ENCODE measurements at places on chromosomes 12 and 14.
A peak's percentile ranks its signal among the peaks of the same experiment; 100 is the strongest.

DNA sequence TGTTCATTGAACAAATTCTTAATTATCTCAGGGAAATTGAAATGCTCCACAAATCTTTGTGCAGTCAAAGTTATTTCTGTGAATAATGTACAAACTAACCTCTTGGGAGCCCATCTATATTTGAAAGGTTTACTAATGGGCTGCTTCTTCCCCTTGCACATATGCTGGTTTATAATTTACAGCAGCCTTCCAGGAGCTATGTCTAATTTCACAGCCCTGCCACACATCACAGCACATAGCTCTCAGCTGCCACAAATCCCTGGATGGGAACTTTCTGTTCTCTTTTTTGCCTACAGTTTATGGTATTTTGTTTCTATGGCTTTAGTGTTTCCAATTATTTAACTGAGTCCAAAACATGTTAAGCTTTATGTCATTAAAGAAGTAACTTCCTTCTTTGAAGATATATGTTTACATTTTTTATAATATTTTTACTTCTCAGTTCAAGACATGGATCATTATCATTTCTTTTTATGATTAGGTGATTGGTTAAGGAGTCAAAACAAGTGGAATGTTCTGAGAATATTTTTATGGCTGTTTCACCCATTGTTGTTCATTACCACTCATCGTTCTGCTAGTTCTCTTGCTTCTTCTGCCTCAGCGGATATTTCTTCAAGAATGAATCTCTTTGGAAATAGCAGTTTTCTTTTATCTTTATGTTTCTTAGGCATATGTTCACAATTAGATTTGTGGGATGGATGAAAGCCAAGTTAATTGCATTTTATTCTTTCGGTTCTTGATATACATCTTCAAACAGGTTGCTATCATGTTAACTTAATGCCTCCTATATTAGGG, 475.6 kb upstream of the MIS18BP1 start:
- no peak for DNase-seq

DNA sequence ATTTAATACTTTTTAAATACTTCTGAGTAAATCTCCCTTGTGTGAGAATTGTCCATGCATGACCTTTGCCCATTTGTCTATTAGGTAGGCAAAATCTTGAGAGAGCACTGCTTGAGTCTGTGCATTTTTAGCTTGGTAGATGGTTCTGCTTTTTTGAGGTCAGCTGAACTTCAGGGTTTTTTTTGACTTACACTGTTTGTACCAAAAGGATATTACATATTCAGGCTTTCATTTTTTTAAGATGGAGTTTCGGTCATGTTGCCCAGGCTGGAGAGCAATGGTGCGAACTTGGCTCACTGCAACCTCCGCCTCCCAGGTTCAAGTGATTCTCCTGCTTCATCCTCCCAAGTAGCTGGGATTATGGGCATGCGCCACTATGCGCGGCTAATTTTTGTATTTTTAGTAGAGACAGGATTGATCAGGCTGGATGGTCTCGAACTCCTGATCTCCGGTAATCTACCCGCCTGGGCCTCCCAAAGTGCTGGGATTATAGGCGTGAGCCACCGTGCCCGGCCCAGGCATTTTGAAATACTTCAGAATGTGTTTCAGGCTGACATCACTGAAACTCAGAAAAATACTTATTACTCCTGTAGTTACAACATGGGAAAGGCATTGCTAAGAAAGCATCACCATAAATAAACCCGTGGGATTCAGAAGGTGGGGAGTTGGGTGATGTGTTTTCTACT, 11.1 kb downstream of the RASSF3 start:
- DNase-seq, result no peak

DNA sequence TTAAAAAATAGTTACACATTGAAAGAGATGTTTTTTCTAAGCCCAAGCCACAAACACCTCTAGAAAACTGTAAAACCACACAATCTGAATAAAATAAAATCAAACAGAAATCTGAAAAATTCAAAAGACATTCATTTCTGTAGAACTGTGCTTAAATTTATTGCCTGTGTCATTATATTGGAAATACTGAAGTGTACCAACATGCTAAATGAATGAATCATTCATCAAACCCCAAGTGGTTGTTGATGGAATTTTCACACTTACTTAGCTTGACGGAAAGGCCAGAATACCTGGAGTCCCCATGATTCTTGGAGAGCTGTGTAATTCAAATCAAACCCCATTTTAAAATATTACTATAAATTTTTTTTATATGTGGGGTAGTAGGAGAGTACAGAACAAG, 2.7 kb downstream of the KITLG start:
- DNase-seq, result no peak

DNA sequence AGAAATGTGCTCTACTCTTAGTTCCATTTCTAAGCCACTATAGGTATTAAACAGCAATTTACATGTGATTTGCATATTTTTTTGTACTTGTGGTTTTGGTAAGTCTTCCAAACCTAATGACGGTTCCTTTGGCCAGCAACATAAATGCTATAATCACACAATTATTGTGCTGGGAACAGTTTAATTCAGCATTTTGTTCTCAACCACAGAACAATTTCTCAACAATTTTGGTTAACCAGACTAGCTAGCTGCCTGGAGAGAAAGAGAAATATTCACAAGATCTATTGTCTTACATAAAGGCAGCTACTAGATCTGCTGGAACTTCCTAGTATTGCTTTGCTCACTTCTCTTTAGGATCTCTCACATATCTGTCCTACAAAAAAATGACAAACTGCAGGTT, 265.3 kb downstream of the SOX5 start:
- DNase-seq, result no peak

DNA sequence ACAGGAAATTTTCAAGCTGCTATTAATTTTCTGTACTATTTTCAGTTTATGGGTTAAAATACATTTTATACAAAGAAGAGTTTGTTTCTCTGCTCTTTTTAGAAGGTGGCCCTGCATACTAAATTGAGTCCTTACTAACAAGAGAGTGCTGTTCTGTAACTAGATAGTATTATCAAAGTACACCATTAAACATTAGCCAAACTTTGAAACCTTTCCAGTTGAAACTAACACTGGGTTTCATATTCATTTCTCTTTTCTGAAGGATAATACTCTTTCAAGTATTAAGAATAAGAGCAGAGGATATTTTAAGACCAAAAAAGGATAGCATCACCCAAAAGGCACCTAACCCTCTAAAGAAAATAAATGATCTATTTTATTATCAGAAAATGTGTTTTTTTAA, 47.2 kb downstream of the PEBP1 start:
- DNase-seq, result no peak

- peak; percentile 45 for DNase-seq
These were observed 12.9 kb downstream of the NYNRIN start for GRCh38 chr14:24411443-24412389.

DNA sequence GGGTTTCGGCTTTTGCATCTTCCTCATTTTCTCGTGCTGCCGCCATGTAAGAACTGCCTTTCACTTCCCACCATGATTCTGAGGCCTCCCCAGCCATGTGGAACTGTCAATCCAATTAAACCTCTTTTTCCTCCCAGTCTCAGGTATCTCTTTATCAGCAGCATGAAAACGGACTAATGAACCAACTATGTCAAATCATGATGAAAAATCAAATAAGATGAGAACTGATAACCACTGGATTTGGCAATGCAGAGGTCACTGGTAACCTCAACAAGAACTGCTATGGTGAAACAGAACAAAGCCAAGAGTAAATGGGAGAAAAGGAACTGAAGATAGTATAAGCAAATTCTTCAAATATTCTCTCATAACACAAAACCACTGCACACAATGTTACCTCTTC, 6.0 kb downstream of the EML5 start:
- DNase-seq, result no peak

DNA sequence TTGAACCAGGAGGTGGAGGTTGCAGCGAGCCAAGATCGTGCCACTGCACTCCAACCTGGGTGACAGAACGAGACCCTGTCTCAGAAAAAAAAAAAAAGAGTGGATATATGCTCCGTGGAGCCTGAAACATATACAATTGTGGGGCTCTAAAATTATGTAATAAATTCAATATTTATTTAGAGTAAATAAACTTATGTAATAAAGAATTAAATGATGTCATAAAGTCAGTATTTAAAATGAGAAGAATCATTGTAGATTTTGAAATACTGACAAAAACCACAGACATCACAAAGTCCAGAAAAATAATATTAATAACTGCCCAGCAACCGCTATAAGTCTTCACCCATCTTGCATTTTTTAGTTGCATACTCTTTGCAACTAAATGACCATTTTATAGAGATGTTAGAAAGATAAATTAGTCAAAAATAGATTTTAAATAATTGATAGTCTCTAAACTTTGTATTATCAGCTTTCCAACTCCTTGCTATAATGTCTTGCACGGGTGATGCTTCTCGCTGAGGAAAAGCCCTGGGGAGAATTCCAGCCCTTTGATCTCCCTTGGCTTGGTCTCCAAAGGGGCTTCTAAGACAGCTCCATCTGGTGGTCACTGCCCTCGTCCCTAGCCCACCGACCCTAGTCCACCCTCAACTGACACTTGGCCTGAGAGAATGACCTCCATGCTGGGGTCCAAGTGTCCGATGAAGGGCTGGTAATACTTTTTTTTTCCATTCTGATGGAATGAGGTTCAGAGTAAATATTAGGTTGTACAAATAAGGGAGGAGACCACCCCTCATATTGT, 7.9 kb upstream of the TMBIM6 start:
- no peak for DNase-seq

DNA sequence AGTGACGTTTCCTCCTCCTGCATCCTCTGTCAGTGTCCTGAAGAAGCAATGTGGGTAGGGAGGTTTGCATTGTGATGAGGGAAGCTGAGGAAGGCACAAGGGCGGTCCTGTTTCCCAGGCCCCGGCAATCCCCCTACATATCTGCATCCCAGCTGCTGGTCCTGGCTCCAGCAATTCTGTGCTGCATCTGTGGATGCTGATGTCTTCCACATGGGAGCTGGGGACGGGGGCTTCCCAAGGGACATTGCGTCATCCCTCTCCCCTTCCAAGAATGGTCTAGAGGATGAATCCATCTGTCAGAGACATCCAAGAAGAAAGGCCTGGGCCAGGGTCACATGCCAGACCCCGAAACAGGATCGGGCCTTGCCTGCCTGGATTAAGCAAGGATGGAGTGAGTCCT, 52.1 kb downstream of the TSPAN11 start:
- DNase-seq, result no peak

DNA sequence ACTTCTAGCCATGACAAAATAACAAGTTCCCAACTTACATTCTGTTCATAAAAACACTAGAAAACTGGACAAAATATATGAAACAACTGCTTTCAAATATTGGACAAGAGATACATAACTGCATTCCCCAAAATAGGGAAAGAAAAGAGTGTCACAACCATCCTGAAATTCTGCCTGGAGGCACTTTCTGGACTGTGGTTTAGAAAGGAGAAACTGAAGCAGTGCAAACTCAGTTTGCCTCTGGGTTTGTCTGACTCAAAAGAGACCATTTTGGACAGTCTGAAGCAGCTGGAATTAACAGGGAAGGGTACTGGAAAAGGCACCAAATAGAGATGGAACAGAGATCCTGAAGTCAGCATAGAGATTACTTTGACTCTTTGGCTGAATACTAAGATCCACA, 11.3 kb upstream of the SYT1 start:
- DNase-seq, result no peak

DNA sequence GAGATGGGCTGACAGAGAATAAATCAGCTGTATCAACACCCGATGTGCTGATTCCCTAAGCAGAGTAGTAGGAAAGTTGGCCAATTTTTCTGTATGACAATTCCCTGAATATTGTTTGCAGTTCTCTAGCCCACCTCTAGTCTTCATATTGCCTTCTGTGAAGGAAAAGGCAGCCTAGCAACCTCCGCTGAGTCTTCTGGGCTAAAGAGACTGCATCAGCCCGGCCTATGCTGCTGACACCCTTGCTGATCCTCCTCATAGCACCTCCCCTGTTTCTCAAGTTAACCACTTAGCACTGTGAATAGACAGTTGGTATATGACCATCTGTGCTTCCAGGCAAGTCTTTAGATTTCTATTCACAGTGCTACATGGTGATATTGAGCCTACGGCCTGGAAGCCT, 161.1 kb upstream of the EGLN3 start:
- DNase-seq, result no peak

GRCh38 chr12:24414480-24414879, 465.0 kb upstream of the SOX5 start:
- DNase-seq, result no peak

GRCh38 chr14:81206115-81206514, 14.6 kb downstream of the GTF2A1 start:
- peak; percentile 23 for DNase-seq

- DNase-seq, result no peak
These were observed 452.1 kb upstream of the PDE3A start for GRCh38 chr12:19916196-19916753.

- no peak for DNase-seq
These were observed 22.4 kb downstream of the CALM1 start for GRCh38 chr14:90419200-90419599.

GRCh38 chr12:132514216-132514820, 24.4 kb downstream of the FBRSL1 start:
- no peak for DNase-seq

DNA sequence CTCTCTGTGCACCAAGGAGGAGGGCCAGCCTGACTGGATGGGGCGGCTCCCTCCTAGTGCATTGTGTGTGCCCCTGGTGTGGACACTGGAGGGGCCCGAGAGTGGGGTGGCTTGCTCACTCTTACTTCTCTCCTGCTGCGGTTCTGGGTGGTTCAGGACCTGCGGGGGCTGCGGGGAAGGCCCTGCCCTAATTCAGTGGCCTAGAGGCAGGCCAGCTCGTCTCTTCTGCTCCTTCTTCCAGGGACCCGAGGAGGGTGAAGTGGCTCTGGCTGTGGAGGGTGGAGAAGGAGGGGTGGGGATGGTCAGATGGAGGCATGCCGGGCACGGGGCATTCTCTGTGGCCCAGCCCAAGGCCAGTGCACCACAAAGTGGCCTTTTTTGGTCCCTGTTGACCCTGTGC, 87.1 kb downstream of the BEGAIN start:
- DNase-seq, result no peak

DNA sequence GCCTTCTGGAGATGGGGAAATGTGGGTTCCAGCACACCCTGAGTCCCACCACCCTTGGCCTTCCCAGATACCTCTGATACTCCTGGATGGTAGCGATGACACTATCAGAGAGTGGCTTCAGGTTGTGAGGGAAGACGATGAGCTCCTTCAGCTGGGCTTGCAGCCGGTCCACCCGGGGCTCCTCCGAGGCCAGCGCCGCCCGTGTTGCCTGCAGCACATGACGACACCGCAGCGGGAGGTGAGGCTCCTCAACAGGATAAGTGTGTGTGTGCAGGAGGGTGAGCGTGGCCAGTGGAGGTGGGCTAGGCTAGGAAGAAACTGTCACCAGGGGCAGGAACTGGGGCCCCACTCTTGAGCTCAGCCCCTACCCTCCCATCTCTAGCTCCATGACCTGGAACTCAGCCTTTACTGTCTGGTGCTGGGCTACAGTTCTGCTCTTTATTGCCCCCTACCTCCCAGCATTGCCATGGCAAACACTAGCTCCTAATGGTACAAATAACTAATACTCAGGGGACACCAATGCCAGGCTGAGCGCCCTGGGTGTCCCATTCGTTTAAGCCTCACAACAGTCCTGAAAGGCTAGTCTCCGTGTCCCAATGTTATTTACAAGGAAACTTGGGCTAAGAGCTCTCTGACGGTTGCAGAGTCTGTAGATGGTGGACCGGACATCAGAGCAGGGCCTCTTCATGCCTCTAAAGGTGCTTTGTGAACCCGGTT, 64.1 kb downstream of the SYNE3 start:
- DNase-seq, result no peak
